ENCODE measurements at places on chromosomes 6 and 20.

GRCh38 chr6:35381132-35381531 lies 38.8 kb downstream of the PPARD start:
- no peak for DNase-seq

GRCh38 chr20:63129376-63129965 lies 86.5 kb downstream of the YTHDF1 start:
- no peak for DNase-seq

- DNase-seq, result no peak
These were observed 145.7 kb downstream of the WDR27 start for GRCh38 chr6:169555971-169556617.

GRCh38 chr20:35243317-35243716 lies 16.8 kb downstream of the MMP24 start:
- no peak for DNase-seq

GRCh38 chr6:138970159-138970558 lies 17.9 kb downstream of the REPS1 start:
- no peak for DNase-seq

DNA sequence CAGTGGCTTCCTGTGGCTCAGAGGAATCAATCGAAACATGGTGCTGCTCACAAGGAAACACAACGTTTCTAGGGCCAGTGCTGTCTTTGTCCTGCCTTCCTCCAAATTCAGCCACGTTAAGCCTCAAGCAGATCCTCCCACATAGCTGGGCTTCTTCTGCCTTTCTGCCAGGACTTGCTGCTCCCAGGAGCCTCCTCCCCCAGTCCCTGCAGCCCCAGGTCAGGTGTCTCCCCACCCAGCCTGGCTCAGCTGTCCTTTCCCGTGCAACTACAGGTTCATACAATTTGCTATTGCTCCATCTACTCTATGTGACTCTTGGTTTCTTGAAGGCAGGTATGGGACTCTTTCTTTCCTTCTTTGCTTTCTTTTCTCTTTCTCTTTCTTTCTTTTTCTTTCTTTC lies 215.3 kb upstream of the RNF24 start:
- DNase-seq, result no peak

DNA sequence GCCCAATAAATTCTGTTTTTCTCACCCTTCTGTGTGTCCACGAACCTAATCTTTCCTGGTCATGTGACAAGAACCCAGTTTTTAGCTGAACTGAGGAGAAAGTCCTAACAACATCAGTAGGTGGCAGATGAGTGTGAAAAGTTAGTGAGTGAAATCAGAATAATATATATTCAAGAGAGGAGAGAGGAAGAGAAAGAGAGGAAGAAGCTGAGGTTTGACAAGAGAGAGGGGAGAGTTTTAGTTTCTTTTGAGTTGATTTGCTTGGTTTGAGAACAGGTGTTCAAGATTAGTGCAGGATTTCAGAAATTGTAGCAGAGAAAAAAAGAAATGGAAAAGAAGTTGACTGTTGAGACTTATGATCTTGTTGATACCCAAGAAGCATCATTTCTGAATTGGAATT lies 930.5 kb upstream of the FLRT3 start:
- no peak for DNase-seq

DNA sequence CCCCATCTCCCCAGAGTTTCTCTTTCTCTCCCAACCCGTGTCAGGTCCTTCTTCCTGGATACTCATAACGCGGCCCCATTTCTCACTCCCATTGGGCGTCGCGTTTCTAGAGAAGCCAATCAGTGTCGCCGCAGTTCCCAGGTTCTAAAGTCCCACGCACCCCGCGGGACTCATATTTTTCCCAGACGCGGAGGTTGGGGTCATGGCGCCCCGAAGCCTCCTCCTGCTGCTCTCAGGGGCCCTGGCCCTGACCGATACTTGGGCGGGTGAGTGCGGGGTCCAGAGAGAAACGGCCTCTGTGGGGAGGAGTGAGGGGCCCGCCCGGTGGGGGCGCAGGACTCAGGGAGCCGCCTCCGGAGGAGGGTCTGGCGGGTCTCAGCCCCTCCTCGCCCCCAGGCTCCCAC lies at the start of gene HLA-F:
Gene HLA-F (plus strand): TSS at position 173 of the 404 bp plus-strand sequence. CDS start 30 bp downstream, at position 203.
- DNase-seq, result peak; percentile 94

- no peak for DNase-seq
These were observed 46.8 kb downstream of the LY86 start for GRCh38 chr6:6635291-6635690.

DNA sequence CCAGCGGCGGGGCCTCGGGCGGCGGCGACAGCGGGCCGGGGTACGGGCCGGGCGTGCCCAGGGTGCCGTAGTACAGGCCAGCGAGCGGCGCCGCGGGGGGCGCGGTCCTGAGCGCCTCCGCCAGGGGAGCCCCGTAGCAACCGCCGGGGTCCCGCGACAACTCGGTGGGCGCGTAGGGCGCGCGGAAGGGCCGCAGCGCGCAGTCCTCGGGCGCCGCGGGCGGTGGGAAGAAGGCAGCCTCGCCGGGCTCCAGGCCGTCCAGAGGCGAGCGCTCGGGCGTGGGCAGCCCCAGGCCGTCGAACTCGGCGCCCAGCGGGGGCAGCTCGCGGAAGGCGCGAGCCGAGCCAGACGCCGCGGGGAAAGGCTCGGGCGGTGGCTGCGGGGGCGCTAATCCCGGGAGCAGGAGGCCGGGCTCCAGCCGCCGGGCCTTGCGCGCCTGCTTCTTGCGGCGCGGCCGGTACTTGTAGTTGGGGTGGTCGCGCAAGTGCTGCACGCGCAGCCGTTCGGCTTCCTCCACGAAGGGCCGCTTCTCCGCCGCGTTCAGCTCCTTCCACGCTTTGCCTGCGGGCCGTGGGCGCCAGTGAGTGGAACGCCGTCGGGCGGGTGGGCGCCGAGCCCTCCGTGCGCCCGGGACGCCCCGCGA lies 916 bp downstream of the SOX18 start:
- DNase-seq, result no peak

DNA sequence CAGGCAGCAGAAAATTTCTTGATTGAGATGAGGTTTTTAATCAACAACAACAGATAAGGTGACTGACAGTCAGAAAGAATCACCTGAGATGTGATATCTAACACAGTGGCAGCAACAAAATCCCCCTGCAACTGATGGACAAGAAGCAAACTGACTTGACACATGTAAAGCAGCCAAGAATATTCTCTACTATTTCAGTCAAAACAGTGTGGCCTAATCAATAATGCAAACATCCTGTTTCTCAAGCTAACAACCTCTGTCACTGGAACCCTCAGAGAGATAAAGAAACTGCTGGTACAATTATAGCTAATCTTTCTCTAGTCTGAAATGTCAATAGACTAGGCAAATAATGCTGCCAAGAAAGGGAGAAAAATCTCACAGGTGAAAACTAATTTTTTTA lies 4.6 kb upstream of the CGA start:
- DNase-seq, result no peak

- no peak for DNase-seq
These were observed 35.7 kb downstream of the DNAAF9 start for GRCh38 chr20:3371754-3372153.

GRCh38 chr20:61725145-61725544 lies 340.5 kb downstream of the TAF4 start:
- no peak for DNase-seq

DNA sequence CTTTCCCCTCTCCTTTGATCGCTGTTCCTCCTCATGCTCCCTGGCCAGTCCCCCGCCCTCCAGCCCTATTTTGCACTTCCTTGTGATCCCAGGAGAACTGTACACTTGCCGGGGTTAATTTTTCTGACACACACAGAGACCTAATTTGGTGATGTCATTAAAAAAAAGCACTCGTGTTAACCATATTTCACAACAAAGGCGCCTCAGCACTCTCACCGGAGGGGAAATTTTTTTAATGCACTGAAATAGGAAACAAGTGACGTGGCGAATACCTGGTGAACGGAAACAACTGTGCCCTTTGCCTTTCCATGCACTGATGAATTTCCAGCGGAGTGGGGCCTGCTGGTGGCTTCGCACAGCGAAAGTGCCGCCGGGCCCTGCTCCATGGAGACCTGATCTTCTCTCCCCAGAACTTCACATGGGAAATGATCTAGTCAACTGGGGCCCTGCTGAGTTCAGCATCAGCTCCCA lies 53.9 kb upstream of the TAGAP start:
- peak; percentile 91 for DNase-seq

DNA sequence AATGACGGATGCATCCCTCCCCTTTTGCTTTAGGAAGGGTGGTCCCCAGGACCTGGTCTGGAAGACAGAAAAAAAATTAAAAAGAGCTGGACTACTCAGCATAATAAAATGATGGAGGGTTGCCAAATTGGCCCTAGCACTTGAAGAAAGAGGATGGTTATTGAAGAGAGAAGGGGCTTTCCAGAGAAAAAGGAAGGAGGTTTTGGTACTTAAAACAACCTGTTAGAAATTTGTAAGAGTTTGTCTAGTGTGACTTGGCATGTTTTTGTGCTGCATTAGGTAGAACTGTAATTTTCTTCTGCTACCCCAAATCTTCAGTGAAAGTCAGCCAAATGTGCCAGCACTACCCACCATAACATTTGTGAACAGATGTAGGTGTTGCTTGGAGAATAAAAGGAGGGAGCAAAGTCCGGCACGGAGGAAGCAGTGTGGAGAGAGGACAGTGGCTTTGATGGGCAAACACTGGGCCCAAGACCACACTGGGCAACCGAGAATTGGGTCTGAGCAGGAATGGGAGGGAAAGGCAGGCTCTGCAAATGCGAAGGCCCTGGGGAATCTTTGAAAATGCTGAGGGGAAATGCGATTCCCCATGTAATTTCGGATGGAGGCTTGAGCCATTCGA lies 160.9 kb downstream of the QRSL1 start:
- DNase-seq, result no peak

DNA sequence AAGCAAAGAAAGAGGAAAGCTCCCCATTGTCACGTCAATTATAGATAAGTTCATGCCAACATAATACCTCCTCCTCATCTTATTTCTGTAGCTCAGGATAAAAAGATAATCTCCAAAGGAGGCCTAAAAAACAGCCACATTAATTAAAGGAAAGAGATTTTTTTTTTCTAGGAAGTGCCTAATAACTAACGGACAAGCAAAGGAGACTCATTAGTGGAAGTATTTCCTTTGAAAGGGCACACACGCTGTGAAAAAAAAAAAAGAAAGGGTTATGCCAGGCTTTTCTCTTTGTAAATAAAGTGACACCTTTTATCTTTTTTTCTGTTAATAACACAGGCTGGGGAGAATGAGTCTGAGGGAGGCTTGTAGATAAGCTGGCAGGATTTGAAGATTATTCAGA lies 55.7 kb downstream of the PCSK2 start:
- DNase-seq, result no peak

All from CD4-positive, alpha-beta T cell treated with Interleukin-4 for 4 hours (primary cell).